ENCODE measurements at places on chromosomes 12 and 14. TPM values are rescaled to one million over a fixed set of nuclear protein-coding genes. Genes with fewer than 3 reads are reported as not detected.

ASCL1 gene
- not detected for polyA plus RNA-seq

- DNase-seq: no peak
Measured at GRCh38 chr14:104315169-104315568, 176.8 kb downstream of the KIF26A start.

- DNase-seq: no peak
Measured at GRCh38 chr12:102569803-102570202, 89.4 kb upstream of the IGF1 start.

DNA sequence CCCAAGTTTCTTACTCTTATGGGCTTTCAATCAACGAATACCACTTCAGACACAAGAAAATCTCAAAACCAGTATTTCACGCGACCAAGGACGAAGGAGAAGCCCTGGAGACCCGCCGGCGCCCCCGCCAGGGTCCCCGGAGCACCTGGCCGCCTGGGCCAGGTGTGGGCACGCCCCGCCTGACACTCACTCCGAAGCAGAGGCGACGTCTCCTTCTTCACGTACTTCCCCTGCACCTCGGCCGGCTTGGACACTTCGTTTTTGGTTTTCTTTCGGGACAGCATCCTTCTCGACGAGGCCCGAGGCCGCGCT, 466 bp downstream of the SAV1 start:
- no peak for DNase-seq

DNA sequence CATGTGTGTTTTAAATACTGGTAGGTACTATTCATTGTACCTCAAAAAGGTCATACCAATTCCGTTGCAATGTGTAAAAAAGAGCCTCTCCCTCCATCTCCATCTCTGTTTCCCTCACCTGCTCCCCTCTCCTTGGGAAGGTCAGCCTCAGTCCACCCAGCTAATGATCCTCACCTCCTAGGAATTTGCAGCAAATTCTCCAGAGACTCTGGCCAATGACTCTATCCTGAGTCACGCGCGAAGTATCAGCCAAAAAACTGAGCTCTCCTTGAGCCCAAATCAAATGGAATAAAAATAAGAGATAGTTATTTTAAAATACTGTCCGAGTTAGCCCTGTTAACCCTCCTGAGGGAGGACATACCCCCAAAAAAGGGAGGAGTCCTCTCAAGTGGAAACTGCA, 148.4 kb downstream of the DPF3 start:
- DNase-seq: no peak

GRCh38 chr14:100071545-100071944, 6.3 kb downstream of the EVL start:
- DNase-seq: no peak
